ENCODE measurements at places on chromosomes 12 and 14.

GRCh38 chr14:67766035-67766680 lies 50.2 kb downstream of the ZFYVE26 start:
- no peak for DNase-seq

DNA sequence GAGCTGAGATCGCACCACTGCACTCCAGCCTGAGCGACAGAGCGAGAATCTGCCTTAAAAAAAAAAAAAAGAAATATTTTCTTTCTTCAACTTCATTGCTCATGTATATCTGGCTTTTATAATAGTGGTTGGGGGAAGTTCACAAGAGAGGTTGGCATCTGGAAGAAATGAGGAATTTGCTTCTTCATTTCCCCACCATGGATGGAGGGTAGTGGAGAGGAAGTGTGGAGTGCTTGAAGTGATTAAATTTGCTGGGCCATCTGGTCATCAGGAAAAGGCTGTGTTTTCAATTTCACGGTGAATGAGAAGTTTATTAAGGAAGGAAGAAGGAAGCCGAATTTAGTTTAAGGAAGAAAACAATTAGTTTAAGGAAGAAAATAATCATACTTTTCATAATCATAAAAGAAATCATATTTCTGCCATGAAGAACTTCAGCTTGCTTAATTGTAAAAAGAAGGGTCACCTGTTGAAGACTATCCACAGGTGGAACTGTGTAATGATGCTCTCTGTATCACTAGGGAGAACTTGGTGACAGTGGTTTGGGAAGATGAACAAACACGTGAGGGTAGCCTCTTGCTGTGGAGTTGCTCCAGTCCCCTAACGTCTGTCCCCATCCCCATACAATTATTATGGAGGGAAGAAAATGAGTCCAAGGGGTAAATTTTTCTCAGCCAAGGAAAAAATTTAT lies 197.3 kb upstream of the ARHGAP5 start:
- DNase-seq, result no peak

- peak; percentile 39 for DNase-seq
Observed at GRCh38 chr12:22518060-22518719, 26.2 kb downstream of the C2CD5 start.

- no peak for DNase-seq
Observed at GRCh38 chr12:57072661-57073060, 5.9 kb downstream of the NEMP1 start.

- DNase-seq, result peak; percentile 87
Observed at GRCh38 chr14:75831952-75832351, 149.8 kb downstream of the TGFB3 start.

- peak; percentile 54 for DNase-seq
Observed at GRCh38 chr14:104639885-104640548, 35.4 kb upstream of the TMEM179 start.

- DNase-seq, result no peak
Observed at GRCh38 chr12:49555631-49556390, 12.1 kb downstream of the MCRS1 start.

GRCh38 chr14:100155756-100156616 lies 3.5 kb downstream of the DEGS2 start:
- no peak for DNase-seq

DNA sequence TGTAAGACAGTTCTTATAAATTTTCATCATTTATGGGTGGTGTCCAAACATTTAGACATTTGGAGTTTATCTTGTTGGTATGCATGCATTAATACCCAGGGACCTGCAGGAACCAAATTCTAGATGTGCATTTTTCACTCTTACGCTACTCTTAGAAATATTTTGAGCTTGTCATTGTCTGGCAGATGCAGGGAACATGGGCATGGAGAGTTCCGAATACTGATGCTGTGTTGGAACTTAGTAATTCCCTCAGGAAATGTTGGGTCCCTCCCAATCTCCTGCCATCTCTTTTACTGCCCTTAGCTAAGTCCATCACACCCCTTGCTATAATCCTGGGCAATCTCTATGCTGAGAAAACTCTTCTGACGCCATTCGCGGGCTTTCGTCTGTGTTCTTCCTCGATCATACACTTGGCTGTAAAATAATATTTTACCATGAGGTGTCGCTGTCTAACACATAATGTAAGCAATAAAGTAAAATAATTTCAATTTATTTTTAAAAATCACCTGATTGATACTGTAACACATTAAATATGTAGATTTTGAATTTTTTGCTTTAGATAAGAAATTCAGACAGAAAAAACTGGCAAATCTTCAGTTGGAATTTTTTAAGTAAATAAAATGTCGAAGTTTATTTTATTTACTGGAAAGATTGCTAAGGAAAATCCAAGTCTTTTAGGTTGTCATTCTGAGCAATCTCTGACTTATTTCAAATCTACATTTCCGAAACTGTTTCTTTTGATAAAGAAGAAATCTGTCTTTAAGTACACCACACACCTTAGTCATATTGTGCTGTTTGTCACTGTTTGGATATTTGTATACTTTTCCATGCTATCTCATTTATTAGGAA lies 304.1 kb upstream of the SSTR1 start:
- peak; percentile 49 for DNase-seq

- no peak for DNase-seq
Observed at GRCh38 chr12:26116829-26117715, 7.8 kb downstream of the BHLHE41 start.

DNA sequence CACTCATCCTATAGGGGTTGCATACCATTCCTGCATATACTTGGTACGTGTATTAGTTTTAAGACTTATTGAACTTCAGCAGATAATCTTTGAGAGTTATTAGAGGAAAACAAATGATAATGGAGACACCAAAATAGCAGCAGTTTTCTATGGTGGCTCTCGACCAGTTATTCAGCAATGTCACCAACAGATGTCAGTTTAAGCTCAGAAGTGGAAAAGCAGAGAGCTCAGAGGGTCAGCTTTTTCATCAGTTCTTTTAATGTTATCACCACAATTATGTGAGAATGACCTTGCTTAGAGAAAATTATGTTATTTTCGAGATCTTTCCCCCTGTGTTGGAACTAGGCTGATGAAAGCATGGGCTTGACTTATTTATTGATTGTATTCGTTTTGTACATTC lies 32.0 kb downstream of the PTPN11 start:
- no peak for DNase-seq

DNA sequence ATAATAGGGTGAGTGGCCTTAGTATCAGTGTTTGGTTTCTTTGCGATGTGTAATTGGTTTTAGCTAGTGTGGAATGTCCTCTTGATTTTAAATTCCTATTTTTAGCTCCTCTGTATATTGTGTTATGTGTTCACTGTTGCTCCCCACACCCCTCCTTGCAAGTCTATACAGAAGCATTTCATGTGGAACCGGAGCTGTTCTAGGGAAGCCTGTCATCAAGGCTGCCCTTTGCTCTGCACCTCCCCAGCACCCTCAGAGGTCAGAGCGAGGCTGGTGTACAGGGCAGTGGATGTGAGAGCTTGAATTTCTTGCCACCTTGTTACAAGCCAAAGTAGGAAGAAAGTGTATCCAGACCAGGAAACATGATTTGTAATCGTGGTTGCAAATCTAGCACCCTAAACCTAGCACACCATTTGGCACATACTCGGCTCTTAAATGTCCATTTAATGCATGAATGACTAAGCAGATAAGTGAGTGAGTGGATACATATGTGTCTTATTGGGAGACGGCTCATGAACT lies 376.8 kb downstream of the RGS6 start:
- no peak for DNase-seq

GRCh38 chr12:49236423-49236822 lies 28.5 kb upstream of the TUBA1C start:
- DNase-seq, result no peak

DNA sequence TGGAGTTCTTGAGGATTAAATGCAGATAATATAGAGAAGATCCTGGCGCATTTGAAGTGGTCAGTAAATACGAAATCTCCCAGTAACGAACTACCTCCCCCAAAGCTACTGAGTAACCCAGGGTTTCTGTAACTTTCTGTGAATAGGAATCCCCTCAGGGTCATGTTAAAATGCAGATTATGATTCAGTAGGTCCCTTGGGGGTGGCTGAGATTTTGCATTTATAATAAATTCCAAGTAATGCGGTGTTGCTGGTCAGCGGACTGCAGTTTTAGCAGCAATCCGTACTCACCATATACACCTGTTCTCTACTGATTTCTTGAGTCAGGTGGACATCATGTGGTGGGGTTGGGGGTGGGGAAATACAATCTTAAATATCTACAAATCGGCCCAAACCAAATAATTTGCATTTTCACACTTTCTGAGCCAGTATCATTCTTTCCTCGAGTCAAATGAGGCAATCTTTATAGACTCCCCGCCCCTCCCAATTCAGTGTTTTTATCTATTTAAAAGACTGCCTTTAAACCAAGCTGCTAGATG lies 868 bp downstream of the SPATA7 start:
- DNase-seq, result no peak

DNA sequence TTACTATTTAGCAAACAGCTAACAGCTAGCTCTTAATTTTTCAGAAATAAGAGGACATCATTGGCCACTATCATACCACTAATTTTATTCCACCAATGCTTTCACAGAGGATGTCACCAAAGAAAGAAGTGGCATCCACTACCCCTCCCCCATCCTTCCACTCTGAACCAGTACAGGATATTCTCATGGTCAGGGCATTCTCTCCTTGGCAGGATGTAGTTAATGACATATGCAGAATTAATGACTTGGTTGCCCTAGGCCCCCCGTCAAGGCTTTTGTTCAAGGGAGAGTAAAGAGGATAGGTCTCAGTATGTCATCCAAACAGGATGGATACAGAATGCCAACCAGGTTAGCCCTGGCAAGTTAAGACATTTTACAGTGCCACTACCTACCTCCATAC lies 18.9 kb upstream of the NUP107 start:
- no peak for DNase-seq

GRCh38 chr14:68089146-68089731 lies 269.7 kb downstream of the RAD51B start:
- peak; percentile 62 for DNase-seq

- DNase-seq, result peak; percentile 72
Observed at GRCh38 chr12:108826807-108827721, 30.3 kb downstream of the SSH1 start.

GRCh38 chr12:30447061-30447750 lies 248.5 kb downstream of the IPO8 start:
- DNase-seq, result peak; percentile 7

GRCh38 chr12:68581926-68582325 lies 28.8 kb upstream of the RAP1B start:
- DNase-seq, result no peak

DNA sequence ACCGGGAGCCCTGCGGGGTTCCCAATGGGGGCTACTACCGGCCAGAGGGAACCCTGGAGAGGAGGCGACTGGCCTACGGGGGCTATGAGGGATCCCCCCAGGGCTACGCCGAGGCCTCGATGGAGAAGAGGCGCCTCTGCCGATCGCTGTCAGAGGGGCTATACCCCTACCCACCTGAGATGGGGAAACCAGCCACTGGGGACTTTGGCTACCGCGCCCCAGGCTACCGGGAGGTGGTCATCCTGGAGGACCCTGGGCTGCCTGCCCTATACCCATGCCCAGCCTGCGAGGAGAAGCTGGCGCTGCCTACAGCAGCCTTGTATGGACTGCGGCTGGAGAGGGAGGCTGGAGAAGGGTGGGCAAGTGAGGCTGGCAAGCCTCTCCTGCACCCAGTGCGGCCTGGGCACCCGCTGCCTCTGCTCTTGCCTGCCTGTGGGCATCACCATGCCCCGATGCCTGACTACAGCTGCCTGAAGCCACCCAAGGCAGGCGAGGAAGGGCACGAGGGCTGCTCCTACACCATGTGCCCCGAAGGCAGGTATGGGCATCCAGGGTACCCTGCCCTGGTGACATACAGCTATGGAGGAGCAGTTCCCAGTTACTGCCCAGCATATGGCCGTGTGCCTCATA lies 9.7 kb downstream of the TNS2 start:
- DNase-seq, result no peak

- DNase-seq, result no peak
Observed at GRCh38 chr12:79324571-79324970, 366.2 kb downstream of the PAWR start.

- peak; percentile 70 for DNase-seq
Observed at GRCh38 chr12:114776731-114777442, 92.9 kb upstream of the TBX3 start.

DNA sequence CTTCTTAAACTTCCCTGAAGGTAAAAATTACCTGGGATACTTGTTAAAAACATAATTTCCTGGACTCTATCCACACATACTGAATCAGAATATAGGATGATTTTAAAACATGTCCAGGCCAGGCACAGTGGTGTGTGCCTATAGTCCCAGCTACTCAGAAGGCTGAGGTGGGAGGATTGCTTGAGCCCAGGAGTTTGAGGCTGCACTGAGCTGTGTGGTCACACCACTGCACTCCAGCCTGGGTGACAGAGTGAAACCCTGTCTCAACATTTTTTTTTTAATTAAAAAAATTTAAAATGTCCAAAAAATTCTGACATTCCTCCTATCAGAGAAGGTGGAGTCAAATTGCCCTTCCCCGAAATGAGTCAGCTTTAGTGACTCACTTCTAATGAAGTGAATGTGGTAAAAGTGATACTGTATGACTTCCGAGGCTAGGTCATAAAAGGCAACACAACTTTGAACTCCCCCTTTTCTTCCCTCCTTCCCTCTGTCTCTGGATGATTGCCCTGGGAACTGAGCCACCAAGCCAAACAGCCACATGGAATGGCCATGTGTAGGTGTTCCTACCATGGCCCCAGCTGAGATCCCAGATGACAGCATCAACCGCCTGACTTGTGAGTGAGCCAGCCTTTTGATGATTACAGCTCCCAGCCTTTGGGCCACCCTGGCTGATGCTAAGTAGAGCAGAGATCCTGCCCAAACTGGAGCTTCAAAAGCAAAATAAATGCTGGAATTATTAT lies 36.3 kb downstream of the LIMA1 start:
- DNase-seq, result peak; percentile 92

DNA sequence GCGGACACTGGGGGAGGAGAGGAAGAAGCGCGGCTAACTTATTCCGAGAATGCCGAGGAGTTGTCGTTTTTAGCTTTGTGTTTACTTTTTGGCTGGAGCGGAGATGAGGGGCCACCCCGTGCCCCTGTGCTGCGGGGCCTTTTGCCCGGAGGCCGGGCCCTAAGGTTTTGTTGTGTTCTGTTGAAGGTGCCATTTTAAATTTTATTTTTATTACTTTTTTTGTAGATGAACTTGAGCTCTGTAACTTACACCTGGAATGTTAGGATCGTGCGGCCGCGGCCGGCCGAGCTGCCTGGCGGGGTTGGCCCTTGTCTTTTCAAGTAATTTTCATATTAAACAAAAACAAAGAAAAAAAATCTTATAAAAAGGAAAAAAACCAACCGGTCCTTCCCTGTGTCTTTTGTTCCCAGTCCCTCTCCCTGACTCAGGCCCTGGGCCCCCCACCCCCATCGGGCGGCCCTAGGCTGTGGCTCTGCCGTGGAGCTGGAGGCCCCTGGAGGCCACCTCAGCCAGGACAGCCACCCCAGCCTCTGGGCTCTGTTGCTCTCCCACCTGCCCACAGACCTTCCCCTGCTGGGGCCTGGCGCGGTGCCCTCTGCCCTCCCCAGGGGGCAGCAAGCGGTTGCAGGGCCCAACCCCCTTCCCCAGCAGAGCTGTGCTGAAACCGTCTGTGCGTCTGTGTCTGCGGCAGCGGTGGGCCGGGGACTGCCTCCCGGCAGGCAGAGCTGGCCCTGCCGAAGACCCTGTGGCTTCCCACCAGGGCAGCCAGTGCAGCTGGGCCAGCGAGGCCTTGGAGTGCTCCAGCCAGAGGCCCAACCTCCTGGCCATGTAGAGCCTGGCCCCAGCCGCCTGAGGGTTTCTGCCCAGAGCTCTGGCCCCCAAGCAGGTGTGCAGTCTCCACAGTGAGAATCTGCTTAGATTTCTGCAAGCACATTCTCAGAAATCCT lies 4.0 kb upstream of the CRIP2 start:
- DNase-seq, result no peak
